HuH-7 (cell line): ENCODE measurements at places on chromosomes 11 and 22.

DNA sequence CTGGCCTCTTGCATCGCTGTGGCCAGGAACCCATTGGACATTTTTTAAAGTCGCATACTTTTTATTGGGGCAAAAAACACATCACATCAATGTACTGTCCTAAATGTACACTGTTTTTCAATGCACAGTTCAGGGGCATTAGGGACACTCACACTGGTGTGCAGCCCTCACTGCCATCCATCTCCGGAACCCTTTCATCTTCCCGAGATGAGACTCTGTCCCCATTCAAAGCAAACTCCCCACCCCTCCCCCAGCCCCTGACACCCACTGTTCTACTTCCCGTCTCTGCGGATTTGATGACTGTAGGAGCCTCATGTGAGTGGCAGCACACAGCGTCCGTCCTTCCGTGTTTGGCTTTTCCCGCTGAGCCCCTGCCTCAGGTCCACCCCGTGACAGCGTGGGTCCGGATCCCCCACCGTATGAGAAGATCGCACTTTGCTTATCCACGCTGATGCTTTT lies 41.8 kb upstream of the TH start:
- no peak for DNase-seq

- no peak for DNase-seq
Measured at GRCh38 chr11:132772703-132773545, 759.4 kb downstream of the OPCML start.

GRCh38 chr11:60485987-60486386 lies 6.6 kb upstream of the MS4A12 start:
- DNase-seq, result peak; percentile 61

GRCh38 chr22:27912101-27912500 lies 7.0 kb downstream of the PITPNB start:
- no peak for DNase-seq

- DNase-seq, result no peak
Measured at GRCh38 chr11:102485095-102485722, 32.6 kb upstream of the TMEM123 start.
